ENCODE measurements at places on chromosomes 5 and 9.

- DNase-seq: no peak
Observed at GRCh38 chr5:132054697-132055440, 5.6 kb upstream of the IL3 start.

- DNase-seq: no peak
Observed at GRCh38 chr5:5335700-5336264, 86.7 kb upstream of the ICE1 start.

GRCh38 chr5:33745101-33745770, 146.6 kb downstream of the ADAMTS12 start:
- DNase-seq: no peak

- no peak for DNase-seq
Observed at GRCh38 chr9:15403155-15403554, 19.5 kb upstream of the SNAPC3 start.

- DNase-seq: no peak
Observed at GRCh38 chr9:8628791-8629190, 829.2 kb upstream of the DMAC1 start.

- DNase-seq: no peak
Observed at GRCh38 chr5:91224969-91225368, 158.1 kb downstream of the ARRDC3 start.

DNA sequence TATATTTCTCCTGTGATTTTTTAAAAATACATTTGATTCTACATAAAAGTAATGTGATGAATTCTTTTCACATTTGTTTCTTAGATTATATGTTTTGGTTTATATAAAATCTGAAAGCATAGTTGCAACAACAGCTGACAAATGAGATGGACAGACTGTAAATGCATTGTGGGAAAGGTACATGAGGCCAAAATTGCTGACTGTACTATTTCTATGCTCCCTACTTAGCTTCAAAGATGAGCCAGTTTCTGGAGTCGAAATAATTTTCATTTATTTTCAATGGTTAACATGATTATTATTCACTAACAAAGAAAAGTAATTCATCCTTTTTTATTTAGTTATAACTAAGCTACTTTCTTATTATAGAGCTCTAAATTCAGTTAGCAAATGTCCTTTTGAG, 441.3 kb upstream of the CCNG1 start:
- no peak for DNase-seq

GRCh38 chr9:133294257-133294656, 19.3 kb upstream of the ABO start:
- DNase-seq: no peak

GRCh38 chr5:61623401-61624069, 291.5 kb downstream of the ZSWIM6 start:
- DNase-seq: no peak

DNA sequence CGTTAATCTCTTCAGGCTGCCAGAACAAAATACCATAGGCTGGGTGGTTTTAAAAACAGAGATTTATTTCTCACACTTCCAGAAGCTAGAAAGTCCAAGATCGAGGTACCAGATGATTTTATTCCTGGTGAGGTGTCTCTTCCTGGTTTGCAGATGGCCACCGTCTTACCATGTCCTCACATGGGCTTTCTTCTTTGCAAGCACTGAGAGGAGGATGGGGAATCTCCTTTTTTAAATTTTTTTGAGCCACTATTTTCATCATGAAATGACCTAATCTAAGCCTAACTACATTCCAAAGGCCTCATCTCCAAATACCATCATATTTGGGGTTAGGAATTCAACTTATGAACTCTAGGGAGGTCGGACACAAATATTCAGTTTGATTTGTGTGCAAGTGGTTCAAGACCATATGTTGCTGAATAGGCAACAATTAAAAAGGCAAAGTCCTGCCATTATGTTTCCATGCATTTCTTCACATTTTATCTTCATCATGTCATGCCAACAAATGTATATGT, 371.2 kb downstream of the CDH18 start:
- no peak for DNase-seq

DNA sequence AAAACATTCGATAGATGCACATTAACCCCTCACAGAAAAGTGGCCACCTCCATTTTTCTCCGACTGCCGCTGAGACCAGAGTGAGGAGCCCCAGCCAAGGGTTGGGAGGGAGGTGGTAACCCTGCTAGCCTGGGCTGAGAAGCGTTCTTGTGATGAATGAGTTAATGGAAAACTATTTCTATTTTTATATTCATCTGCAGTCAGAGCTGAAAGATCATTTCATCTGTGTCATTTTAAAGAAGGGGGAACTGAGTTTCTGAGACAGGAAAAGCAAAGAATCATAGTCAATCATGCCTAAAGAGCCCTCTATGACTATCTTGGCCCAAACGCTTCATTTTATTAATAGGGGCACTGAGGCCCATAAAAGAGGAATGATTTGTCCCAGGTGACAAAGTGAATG, 229.5 kb downstream of the PAPPA start:
- DNase-seq: no peak

- no peak for DNase-seq
Observed at GRCh38 chr5:25439025-25439424, 794.2 kb upstream of the CDH10 start.

DNA sequence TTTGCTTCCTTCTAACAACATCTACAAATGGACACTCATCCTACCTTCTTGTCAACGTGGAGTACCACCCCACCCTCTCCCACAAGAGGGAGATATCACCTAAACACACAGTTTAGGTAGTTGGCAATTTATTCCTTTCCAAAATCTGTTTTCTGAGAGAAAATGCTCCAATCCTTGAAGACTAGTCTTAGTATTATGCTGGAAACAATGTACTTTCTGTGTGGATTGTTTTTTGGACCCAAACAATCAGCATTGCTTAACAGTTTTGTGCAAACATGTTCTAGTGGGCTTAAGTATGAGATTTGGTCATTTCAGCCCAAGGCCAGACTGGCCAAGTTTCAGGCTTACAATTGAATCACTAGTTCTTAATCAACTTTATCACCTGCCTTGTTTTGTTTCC, 359.1 kb downstream of the ARHGEF28 start:
- no peak for DNase-seq

DNA sequence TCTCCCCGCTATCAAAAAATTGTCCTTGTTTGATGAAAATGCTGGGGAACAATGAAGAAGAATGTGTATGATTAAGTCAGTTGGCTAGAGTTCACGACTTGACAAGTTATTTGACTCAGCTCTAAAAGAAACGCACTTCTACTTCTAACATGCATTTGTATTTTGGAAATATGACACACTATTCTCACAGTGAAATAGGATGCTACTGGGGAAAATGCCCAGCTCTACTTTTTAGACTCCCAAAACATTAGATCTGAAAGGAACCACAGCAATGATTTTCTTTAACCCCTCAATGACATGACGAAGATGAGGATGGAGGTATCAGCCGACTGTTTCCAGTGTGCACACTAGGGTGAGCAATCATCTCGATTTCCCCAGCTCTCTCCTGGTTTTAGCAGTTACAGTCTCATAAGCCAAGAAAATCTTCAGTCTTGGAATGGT, 83.6 kb upstream of the PCSK1 start:
- DNase-seq: no peak

GRCh38 chr9:134989206-134990065, 71.7 kb upstream of the FCN1 start:
- no peak for DNase-seq

GRCh38 chr9:7053903-7054302, 296.1 kb downstream of the KDM4C start:
- DNase-seq: no peak

DNA sequence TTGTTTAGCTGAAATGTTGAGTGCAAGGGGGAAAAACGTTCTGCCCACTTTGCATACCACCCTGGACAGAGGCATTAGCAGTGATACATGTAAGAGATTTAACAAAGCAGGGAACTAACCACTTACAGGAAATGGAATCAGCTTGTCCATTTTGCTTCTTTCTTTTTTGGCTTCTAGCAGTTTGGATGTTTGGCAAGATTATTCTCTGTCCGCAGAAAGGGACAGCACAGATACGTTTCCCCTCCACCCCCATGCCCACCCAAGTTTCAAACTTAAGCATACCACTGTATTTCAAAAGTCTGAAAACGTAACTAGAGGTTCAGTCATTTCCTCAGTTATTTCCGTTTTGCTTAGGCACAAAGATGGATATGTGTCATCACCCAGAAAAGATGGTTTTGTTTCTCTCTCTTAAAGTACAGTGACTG, 118.4 kb downstream of the GDNF start:
- no peak for DNase-seq

DNA sequence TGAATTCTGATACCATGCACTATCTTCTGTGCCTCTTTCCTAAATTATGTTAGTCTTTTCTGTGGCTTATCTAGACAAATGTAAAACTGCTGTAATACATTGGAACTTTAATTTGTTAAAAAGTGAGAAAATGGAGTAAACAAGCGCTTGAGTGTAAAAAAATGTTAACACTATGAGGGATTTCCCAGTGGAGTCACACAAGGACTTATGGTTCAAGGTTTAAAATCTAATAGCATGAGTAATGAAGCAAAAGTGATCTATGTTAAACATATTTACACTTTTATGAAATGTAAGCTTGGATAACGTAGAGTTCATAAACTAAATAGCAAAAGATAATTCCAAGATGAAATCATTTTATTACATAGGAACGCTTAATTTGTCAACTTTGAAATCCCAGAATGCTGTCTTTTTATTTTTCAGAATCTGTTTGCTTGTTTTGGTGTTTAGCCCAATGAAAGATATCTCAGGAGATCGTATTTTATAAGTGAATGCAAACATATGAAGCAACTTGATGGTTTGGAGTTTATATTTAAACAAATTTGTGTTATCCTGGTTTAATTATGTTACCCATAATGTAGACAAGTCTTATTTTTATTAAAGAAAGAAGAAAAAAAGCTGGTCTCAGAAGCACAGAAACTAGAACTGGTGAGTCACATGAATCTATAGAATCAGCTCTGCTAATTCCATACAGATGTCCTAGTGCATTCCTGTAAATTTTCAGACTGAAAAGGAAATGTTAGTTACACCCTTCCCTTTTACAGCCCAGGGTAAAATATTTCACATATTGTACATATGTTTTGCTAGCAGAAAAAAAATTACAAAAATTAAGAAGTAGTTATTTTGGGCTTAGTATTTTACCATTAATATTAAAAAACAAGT, 34.2 kb upstream of the FBN2 start:
- no peak for DNase-seq

GRCh38 chr9:20584968-20585643, 37.2 kb downstream of the MLLT3 start:
- DNase-seq: no peak

DNA sequence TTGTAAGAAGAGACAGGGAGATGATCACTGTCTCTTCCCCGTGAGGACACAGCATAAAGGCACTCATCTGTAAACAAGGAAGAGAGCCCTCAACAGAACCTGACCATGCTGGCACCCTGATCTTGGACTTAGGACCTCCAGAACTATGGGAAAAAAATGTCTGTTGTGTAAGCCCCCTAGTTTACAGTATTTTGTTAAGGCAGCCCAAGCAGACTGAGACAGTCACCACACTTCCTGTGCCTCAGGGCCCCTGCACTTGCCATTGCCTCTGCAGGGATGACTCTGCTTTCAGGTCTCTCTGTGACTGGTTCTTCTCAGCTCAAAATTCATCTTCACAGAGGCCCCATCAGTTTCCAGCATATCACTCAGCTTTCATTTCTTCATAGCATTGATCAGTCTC, 372.1 kb downstream of the TLE1 start:
- no peak for DNase-seq

- DNase-seq: no peak
Observed at GRCh38 chr9:7370381-7370780, 429.2 kb downstream of the DMAC1 start.

DNA sequence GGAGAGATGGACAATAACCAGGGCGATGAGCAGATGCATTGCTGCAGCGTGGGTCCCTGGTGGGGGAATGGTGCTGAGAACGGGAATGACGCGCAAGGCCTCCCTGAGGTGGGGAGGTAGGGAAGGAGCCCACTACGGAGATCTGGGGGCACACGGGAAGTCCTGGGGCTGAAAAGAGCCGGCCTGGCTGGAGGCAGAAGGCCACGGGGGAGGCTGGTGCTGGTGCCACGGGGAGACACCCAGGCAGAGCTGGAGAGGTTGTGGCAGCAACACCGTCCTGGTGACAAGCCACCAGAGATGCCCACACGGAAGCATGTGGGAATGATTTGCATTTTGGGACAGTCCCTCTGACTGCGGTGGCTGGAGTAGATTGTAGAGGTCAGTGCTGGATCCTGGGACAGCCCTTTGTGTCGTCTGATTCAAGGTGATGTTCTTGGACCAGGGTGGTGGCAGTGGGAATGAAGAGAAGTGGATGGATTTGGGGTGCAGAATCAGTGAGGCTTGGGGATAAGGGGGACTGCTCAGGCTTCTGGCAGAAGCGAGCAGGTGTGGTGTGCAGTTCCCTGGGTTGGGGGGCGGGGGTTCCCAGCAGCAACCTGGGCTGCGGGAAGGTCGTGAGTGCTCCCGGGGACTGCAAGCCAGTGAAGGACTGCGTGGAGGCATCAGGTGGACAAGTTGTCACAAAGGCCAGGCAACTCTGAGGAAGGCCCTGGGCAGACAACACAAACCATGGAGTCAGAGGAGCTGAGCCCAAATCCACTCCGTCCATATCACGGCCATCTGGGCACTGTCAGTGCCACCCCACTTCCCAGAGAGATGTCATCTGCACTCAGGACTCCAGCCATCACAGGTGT, 25.2 kb upstream of the CNOT6 start:
- no peak for DNase-seq

- no peak for DNase-seq
Observed at GRCh38 chr5:146321571-146321970, 17.1 kb upstream of the POU4F3 start.

- peak; percentile 91 for DNase-seq
Observed at GRCh38 chr5:16616536-16617273, at the start of gene RETREG1. Gene RETREG1, minus strand, starts transcription at chr5:16616997. Its CDS starts 26 bp downstream, at chr5:16616971.

- DNase-seq: peak; percentile 29
Observed at GRCh38 chr5:14741801-14742440, 77.4 kb downstream of the OTULIN start.

- DNase-seq: no peak
Observed at GRCh38 chr9:113227436-113227835, 6.1 kb downstream of the SLC31A1 start.

- no peak for DNase-seq
Observed at GRCh38 chr9:121598167-121598964, 53.1 kb upstream of the DAB2IP start.

DNA sequence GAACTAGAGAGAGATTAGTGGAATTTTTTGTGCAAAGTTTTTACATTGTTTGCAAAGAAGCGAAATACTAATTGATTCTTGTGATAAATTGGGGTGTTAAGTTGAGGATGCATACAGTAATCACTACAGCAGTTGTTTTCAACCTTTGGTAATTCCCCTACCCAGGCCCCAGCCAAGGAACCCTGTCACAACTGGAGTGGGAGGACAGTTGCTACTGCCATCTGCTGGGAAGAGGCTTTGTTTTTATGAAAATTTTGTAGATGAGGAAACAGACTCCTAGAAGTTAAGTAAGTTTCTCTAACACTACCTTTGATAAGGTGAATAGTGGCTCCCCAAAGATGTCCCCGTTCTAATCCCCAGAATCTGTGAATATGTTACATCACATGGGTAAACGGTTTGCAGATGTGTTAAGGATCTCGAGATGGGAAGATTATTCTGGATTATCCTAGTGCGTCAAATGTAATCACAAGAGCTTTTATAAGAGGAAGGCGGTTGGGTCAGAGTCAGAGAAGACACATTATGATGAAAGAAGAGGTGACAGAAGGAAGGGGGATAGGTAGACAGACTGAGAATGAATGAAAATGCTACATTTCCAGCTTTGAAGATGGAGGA, 34.0 kb upstream of the PPP1R2B start:
- DNase-seq: no peak

GRCh38 chr9:126796758-126797157, 8.1 kb upstream of the ZBTB43 start:
- no peak for DNase-seq

GRCh38 chr9:72486594-72486955, 34.8 kb upstream of the TMC1 start:
- DNase-seq: no peak

GRCh38 chr5:33468775-33469435, 28.1 kb downstream of the TARS1 start:
- no peak for DNase-seq

All from CD4-positive, alpha-beta T cell treated with Interleukin-17A for 4 hours (primary cell).